Natural killer cell (primary cell): ENCODE measurements at places on chromosomes 1 and 21. TPM values are rescaled to one million over a fixed set of nuclear protein-coding genes. Genes with fewer than 3 reads are reported as not detected.

DNA sequence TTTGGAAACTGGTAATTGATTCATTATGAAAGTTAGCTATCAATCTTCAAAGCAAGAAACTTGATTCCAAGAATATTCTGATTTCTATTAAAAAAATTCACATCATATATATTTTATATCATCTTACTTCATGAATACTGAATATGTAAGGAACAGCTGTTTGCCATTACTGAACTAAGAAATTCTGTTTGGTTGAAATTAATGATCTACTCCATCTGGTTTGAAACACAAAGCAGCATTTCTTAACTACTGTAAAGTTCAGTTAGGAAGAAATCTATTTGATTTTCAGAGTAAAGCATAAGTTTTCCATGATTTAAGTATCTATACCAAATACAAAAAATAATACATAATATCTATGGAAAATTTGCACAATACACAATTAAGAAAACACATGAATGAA lies 66.0 kb upstream of the SCYL3 start:
- no peak overlapping the region for H3K4me3 ChIP-seq
- H3K36me3 ChIP-seq, result peaks cover 7% of the 10 kb centered on the region
- H3K27ac ChIP-seq, result no peak overlapping the region
- H3K27me3 ChIP-seq, result no peaks in the 10 kb centered on the region

Gene NBPF4
- total RNA-seq, result not detected

- H3K4me1 ChIP-seq, result no peaks in the 10 kb centered on the region
- no peak for DNase-seq
- H3K27me3 ChIP-seq, result no peaks in the 10 kb centered on the region
- no peak overlapping the region for H3K4me3 ChIP-seq
Observed at GRCh38 chr1:246383239-246383589, 123.9 kb downstream of the SMYD3 start.

DNA sequence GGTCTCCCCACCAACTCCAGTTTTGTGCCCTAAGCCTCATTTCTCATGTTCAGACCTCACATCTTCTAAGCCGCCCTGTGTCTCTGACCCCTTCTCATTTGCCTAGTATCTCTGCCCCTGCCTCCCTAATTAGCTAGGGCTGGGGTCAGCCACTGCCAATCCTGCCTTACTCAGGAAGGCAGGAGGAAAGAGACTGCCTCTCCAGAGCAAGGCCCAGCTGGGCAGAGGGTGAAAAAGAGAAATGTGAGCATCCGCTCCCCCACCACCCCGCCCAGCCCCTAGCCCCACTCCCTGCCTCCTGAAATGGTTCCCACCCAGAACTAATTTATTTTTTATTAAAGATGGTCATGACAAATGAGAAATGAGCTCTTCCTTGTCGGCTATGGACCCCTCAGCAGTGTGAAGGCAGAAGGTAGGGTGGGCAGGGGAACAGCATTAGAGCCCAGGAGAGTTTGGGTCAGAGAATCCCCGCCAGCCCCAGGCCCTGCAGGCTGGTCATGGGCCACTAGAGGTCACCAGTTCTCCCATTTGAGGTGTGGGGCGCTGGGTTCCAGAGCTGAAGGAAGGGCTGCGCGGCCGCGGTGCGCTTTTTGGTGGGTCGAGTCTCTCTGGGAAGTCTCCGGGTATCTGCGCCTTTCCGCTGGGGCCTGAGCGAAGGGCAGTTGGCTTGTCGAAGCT lies 11.5 kb downstream of the ADAMTSL4 start:
- no peaks in the 10 kb centered on the region for H3K27me3 ChIP-seq
- H3K36me3 ChIP-seq, result no peaks in the 10 kb centered on the region
- DNase-seq, result peak; percentile 89
- H3K4me3 ChIP-seq, result peak overlapping the region; percentile 62
- peaks cover 67% of the 10 kb centered on the region for H3K4me1 ChIP-seq
- peak overlapping the region; percentile 95 for H3K27ac ChIP-seq

DNA sequence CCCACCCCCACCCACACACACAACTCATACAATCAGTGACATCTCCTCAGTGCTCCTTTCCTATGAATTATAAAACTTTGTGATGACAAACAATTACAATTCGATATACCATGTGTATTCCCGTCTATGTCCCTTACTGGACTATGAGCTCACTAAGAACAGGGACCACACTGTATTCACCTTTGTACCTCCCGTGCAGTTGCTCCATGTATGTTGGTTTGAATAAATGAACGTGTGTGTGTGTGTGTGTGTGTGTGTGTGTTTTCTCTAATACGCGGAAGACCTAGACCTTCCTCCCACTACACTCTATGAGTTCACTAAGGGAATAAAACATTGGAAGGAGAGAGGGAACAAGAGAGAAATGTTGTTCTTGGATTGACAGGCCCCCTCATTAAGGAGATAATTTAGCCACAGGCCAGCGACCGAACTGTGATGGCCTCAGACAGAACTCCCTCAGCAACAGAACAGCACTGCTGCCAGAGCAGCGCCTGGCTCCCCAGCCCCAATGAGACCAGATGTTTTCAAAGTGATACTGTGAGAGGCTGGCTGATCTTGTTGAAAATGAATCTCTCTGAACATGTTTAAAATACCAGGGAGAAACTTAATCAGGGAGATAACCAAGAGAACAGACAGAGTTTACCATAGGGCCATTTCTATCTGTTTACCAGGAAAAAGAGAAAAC lies 21.7 kb downstream of the BCAR3 start:
- no peak overlapping the region for H3K27ac ChIP-seq
- no peaks in the 10 kb centered on the region for H3K27me3 ChIP-seq
- no peak overlapping the region for H3K4me3 ChIP-seq
- H3K4me1 ChIP-seq, result no peaks in the 10 kb centered on the region
- DNase-seq, result no peak
- H3K36me3 ChIP-seq, result no peaks in the 10 kb centered on the region
